ENCODE measurements at places on chromosomes 7 and 10.
A peak's percentile ranks its signal among the peaks of the same experiment; 100 is the strongest.

DNA sequence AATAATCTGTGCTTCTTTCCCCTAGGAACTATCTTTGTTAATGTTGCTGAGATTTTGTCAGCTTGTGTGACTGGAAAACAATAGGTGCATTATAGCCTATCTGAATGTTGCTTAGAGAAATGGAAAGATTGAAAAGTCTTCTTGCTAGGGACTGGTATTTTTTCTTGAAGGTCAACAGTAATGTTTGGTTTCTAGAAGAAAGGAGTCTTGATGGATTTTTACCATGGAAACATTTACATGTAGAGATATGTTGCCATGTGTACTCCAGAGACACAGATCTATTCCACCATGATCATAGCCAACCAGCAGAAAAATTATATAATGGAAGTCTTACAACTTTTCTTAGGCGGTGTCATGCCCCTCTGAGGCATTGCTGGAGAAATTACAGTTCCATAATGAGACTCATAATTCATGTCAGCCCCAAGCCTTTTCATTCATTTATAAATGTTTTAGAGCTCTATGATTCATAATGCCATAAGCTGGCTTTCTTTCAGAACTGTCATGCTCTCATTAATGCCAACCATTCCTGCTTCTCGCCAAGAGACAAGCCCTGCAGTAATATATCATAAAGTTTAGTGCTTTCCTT lies 175.1 kb upstream of the PTPRZ1 start:
- DNase-seq, result no peak

DNA sequence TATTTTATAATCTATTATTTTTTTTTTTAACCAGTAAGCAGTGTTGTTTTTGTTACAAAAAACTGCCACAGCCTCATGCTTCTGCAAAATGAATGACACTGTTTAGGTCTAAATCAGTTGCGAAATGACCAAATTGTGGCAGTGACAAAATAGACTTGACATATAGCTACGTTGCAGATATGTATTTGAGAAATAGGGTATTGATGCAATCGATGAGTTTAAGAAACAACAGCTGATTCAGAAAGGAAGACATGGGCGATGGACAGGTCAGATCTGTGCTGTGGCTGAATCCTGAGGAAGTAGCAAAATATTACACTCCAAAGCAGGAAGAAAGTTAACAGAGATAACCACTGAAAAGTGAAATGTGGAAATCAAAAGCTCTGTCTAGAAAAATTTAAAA lies 89.0 kb upstream of the STEAP4 start:
- no peak for DNase-seq

DNA sequence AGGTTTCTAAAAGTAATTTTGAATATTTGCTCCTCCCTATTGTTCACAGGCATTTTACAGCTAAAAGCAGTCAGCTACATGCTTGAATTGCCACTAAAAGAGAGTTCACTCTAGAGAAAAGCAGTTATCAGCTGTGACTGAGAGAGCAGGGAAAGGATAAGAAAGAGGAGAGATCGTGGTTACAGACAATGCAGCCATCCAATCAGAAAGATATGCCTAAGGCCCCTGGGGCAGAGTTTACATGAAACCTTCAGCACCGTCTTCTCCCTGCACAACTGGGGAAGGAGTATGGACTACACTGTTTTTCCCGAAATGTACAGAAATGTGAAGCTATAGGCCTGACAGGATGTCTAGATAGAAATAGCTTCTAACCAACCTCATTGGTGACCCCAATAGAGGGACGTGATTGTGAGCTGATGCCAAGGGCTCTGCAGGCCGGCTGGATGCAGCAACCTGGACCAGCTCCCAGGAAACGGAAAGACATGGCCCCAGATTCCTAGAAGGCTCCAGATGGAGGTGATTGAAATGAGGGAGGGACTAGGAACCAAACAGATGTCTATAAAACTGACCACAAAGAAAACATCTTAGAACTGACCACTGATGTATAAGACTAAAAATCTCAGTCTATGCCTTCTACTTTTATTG lies 3.2 kb upstream of the VSTM4 start:
- DNase-seq, result no peak

DNA sequence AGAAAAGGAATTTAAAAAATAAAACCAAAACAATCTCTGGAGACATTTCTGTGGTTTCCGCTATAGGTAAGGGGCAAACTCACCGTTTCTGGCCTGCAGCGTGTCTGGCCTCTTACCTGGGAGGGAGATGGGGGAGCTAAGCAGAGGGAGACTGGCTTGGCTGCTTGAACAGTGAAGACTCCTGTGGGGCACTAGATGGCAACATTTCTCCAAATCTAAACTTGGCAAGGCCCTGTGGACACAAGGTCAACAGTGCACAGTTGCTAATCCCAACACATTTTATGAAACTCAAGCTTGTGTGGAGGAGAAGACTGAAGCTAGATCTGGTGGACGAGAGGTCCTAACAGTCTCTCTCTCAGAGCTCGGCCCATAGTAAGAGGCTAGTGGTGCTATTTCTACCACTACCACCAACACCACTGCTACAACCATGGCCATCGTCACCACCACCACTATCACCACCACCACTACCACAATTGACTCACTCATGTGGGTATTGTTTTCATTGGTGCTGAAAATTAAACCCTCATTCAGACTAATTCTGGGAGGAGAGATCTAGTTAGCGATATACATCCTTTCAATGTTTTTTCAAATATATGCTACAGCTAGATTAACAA lies 28.4 kb upstream of the CDHR3 start:
- DNase-seq, result no peak

GRCh38 chr7:17370901-17371585 lies 72.6 kb downstream of the AHR start:
- no peak for DNase-seq

DNA sequence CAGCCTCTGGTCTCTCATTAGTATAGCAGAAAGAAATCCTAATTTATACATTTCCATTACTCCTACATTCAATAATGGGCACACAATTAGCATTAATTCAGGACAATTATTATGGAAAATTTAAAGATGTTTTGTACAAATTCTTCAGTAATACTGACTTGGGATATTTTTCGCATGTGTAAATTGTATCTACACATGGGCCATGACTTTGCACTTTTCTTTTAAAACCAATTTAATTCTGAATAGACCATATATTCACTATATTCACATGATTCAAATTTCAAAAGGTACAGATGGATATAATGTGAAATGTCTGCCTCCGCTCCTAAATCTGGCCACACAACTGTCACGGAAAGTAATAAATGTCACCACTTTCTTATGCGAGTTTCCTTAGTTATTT lies 123.0 kb downstream of the TCERG1L start:
- no peak for DNase-seq

DNA sequence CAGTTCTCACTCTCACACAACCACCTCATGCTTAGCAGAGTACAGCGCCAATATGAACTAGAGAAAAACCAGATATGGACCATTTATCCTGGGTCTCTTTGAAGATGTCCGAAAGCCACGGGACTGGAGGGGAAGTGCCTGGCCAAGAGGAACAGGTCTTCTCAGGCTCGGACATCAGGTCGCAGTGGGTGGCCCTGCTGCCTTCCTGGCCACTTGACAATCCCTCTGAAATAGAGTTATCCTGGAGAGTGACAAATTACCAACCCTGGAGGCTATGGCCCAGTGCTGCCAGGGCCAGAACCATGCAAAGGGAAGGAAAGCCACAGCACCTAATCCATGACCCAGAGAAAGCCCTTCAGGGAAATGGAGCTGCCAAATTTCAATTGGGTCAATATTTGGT lies 646.8 kb upstream of the NRP1 start:
- DNase-seq, result no peak

DNA sequence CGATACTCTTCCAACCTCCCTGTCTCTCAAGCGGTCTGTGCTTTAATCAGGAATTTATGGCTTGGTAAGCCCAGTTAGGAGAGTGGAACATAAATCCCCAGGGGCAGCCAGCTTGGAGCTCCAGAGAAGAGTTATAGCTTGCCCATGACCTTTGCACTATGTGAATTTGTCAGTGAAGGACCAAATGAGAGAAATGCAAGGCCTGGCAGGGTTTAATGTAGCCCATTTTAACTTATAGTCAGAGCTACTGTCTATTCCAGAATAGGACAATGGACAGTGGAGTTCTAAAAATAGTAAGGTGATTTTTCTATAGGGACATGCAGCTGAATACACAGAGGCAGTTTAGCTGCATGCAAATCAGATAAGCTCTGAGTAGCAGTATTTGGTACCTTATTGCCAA lies 142.6 kb upstream of the CAV2 start:
- no peak for DNase-seq

GRCh38 chr7:29289156-29290021 lies 94.8 kb downstream of the CHN2 start:
- no peak for DNase-seq

DNA sequence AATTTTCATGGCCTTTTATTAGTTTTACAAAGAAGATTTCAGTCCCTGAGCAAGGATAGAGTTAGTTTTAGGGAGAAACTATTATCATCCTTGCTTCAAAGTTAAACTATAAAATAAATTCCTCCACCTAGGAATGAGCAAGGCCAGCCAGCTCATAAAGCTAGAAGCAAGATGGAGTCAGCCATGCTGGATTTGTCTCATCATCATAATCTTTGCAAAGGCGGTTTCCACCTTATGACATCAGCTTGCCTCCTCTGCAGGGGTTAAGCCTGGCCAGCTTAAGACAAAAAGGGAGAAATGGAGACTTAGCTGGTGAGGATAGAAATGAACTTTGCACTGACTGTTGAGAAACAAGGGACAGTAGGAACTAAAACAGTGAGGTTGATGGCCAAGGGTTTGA lies 18.7 kb downstream of the SSMEM1 start:
- no peak for DNase-seq

GRCh38 chr7:77759294-77759889 lies 38.8 kb downstream of the TMEM60 start:
- DNase-seq, result peak; percentile 53

DNA sequence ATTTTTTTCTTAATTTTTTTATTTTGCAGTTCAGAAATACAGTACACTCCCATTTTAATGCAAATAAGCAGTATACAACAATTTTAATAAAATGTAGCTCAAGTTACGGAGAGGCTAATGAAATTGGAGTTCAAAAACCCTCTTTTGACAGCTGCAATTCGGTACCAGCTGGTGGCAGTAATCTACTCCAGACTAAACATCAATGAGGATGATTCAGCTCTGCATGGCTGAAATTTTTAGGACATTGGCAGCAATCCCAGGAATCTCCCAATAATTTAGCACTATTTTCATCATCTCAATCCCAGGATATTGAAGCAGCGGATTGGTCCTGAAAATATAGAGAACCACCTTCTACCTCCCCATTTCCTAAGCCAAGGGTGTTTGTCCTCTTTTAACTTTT lies 278.8 kb downstream of the CACNA2D1 start:
- no peak for DNase-seq

GRCh38 chr7:100896732-100897608 lies 1.3 kb upstream of the ACHE start:
- no peak for DNase-seq

GRCh38 chr7:2299131-2299829 lies 15.0 kb downstream of the SNX8 start:
- DNase-seq, result no peak

DNA sequence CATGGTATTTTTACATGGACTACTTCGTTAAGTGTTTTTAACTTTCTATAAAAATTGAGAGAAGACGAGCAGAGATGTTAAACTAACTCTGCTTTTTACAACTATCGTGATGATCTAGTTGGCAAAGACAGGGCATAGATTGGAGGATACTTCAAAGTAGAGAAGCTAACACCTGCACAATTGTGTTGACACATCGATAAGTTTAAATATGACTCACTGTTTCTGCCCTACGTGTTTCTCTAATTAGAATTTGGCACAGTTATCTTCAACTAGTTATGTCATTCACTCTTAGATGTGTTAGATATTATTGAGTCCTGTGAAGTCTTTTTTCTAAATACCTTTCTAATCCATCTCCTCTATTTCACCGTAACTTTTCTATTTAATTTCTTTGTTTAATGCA lies 68.5 kb upstream of the FERD3L start:
- no peak for DNase-seq

DNA sequence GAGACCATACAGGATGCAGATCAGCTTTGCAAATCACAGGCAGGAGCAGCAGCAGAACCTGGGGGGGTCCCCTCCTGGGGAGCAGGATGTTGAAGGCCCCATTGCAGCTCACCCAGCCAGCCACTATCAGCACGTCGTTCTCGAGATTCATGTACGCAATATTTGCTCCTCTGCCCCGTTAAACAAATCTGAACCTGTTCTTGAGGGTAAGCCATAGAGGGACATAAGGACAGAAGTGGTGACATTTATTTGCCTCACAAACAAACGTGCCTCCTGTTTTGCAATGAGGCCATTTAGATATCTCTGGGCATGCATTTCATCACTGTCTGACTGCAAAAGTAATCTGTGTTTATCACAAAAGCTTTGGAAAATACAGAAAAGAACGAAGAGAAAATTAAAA lies 87.3 kb upstream of the BAIAP2L1 start:
- DNase-seq, result no peak

GRCh38 chr10:90930971-90931871 lies 10.3 kb upstream of the ANKRD1 start:
- DNase-seq, result no peak

DNA sequence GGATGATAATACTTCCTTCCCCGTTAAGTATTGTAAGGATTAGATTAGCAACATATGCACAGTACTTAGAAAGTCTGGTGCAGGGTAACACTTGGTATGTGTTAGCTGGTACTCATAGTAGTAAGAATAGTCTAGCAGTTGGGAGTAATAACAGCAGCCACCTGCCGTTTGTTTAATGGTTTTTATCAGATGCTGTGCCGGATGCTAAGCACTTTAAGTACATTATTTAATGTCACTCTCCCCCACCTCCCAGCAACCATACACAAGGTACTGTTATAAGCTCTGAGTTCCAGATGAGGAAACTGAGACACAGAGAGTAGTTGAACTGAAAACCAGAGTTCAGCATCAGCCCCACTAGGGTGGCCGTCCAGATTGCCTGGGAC lies 60.1 kb downstream of the ZMIZ1 start:
- no peak for DNase-seq

DNA sequence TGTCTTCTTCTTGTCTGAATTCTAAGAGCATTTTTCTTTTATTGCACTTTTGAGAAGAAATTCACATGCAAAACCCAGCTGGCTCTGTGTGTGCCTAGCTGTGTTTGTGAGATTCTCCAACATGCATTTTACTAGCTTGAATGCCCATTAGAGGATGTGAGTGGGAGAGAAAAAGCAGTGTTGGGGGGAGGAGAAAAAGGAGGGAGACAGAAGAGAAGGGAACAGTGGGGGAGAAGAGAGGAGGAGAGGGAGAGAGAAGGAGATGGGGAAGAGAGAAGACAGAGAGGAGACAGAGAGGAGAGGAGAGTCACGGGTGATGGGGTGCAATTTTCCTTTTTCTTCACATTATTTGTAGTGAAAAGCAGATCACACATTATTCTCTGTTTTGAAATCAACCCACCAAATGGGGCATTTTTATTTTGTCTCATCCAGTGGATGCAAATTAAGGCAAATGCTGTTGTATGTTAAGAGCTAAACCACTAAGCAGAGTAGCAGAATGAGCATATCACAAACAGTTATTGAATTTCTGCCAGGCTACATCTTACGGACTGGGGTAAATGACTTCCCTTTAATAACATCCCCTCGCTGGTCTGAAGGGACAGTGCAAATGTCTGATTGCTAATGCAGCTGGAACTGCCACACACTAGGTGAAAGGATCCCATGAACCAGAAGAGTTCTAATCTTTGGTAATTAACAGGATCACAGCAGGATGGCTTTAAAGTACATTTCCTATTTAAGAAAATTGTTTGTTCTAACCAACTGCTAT lies 849 bp downstream of the LRRN3 start:
- DNase-seq, result no peak

GRCh38 chr10:122462533-122463465 lies 1.4 kb downstream of the HTRA1 start:
- no peak for DNase-seq

All from activated CD8-positive, alpha-beta memory T cell treated with anti-CD3 and anti-CD28 coated beads for 1 hour (primary cell).